ENCODE measurements at places on chromosomes 12 and 14. TPM values are rescaled to one million over a fixed set of nuclear protein-coding genes. Genes with fewer than 3 reads are reported as not detected.

DNA sequence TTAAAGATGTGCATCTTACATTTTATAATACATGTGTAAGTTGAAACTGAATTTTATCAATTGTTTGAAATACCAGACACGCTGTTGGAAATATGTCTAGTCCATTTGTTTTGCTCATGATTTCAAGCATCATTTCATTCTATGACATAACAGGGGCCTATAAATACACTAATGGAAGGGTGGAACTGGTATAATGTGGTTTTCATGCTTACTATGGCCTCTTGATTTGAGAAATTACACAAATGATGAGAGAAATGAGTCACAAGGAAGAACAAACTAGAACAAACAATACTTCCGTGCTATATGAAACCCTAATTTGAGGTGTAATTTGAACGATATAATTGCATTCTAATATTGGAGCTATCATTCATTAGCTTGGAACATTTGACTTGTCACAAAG lies 663.4 kb downstream of the SLC16A7 start:
- no peaks in the 10 kb centered on the region for H3K27me3 ChIP-seq
- H3K27ac ChIP-seq = no peak overlapping the region
- H3K4me3 ChIP-seq = no peak overlapping the region
- no peaks in the 10 kb centered on the region for H3K4me1 ChIP-seq
- no peak for DNase-seq

- no peaks in the 10 kb centered on the region for H3K36me3 ChIP-seq
- no peak for DNase-seq
- peaks cover 9% of the 10 kb centered on the region for H3K4me1 ChIP-seq
- H3K27me3 ChIP-seq = no peaks in the 10 kb centered on the region
- no peak overlapping the region for H3K4me3 ChIP-seq
Observed at GRCh38 chr14:32366986-32367385, 37.9 kb downstream of the AKAP6 start.

SVOP gene
- polyA plus RNA-seq = not detected

- no peak overlapping the region for H3K27ac ChIP-seq
- H3K4me3 ChIP-seq = no peak overlapping the region
- H3K36me3 ChIP-seq = no peaks in the 10 kb centered on the region
- no peak for DNase-seq
- no peaks in the 10 kb centered on the region for H3K27me3 ChIP-seq
- H3K4me1 ChIP-seq = no peaks in the 10 kb centered on the region
Observed at GRCh38 chr14:29282169-29282568, 515.6 kb downstream of the FOXG1 start.

- H3K4me1 ChIP-seq = no peaks in the 10 kb centered on the region
- H3K36me3 ChIP-seq = no peaks in the 10 kb centered on the region
- no peak overlapping the region for H3K4me3 ChIP-seq
- no peaks in the 10 kb centered on the region for H3K27me3 ChIP-seq
Observed at GRCh38 chr14:59583755-59584154, 7.1 kb upstream of the CCDC175 start.

DNA sequence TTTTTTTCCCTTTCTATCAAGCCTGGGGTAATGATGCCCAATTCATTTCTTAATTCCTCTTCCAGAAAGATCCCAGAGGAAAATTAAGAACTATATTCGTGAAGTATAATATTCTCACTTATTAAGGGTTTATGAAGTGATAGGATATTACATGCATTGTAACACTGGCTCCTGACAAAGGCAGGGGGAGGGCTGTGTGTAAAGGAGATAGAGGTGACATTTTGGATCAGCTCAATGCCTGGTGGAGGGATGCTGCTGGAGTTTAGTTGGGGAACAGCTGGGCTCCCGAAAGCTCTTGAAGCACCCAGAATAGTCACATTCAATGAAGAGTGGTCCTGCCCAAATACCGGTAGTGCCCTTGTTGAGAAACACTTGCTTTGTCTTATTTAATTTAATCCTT lies 774 bp downstream of the SERPINA11 start:
- no peaks in the 10 kb centered on the region for H3K27me3 ChIP-seq
- H3K27ac ChIP-seq = no peak overlapping the region
- no peaks in the 10 kb centered on the region for H3K4me1 ChIP-seq
- H3K36me3 ChIP-seq = no peaks in the 10 kb centered on the region
- no peak for DNase-seq

All from ovary (tissue), 10 donors.